D721Med (cell line): ENCODE measurements at places on chromosomes 6 and 20.

DNA sequence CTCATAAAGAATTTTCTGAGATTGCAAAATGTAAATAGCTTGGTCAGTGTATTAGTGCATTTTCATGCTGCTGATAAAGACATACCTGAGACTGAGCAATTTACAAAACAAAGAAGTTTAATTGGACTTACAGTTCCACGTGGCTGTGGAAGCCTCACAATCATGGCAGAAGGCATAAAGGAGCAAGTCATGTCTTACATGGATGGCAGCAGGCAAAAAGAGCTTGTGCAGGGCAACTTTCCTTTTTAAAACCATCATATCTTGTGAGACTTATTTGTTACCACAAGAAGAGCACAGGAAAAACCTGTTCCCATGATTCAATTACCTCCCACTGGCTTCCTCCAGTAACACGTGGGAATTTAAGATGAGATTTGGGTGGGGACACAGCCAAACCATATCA lies 112.7 kb upstream of the HDDC2 start:
- DNase-seq = no peak

DNA sequence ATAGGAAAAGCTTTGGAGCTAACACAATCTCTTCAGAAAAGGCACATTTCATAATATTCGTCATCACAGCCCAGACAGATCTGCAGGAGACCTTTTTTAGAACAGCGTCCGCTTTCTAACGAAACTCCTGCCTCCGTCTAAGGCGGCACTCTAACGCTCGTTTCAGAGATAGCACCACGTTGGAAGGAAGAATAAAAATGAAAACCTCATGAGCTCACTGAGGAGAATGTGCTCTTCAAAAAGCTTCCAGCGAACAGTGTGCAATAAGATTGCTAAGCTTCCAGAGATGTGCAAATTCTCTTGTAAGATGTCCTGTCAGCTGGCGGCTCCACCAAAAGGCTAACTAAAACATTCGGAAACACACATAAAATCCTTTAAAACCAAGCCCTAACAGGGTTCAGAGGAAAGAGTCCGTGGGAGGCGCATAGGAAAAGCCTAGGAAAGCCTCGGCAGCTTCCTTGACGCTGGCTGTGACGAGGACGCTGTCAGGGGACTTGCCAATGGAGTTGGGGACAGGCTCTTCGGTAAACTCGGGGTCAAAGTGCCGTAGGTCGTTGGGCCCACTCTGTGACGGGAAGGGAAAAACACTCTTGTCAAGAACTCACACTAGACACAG lies 117.6 kb upstream of the SLC2A12 start:
- DNase-seq = no peak

DNA sequence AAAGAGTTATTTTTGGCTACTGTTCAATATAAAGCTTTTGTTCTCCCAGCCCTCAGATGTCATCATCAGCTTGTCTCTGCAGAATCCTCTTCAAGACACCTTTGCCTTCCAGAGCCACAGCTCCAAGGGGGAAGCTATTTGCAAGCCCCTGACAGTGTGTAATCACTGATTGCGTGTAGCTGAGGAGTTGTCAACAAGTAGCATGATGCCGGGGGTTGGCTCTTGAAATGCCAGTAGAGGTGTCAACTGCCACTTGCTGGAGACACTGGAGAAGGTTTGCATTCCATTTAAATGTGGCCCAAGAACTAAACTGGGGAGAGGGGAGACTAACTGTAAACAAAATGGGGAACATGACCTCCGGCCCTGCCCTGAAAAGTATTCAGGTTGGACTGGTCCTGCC lies 44.3 kb upstream of the PDYN start:
- no peak for DNase-seq

DNA sequence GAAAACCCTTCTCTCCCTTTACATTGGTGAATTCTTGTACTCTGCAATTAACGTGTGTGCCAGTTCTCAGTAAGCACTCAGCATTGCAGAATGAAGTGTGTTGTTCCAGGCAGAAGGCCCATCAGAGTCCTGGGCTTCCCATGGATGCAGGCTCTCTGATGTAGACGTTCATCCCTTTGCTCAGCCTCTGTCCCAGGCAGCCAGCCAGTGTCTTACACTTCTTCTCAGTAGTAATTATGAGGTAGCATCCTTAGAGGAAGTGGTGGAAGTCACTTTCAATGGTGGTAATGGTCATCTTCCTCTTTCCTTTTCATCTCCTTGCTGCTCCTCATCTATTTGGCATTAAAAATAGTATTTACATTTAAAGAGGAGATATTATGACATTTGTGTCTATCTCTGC lies 66.7 kb upstream of the FYN start:
- no peak for DNase-seq

DNA sequence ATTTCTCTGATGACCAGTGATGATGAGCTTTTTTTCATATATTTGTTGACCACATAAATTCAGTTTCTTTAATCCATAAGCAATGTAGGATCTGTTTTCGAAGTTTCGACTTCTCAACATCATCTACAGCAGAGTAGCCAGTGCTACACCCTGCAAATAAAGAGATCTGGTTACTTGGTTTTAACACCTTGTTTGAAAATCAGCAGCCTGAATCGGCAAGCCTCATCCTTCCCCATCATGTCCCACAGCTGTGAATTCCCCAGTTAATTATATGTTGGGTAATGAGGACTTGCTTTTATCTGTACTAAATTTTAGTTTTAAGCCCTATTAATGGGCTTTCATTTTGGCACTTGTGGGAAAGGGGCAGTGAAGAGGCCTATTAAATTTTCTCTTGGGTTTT lies 80.6 kb downstream of the BMP2 start:
- DNase-seq = no peak

DNA sequence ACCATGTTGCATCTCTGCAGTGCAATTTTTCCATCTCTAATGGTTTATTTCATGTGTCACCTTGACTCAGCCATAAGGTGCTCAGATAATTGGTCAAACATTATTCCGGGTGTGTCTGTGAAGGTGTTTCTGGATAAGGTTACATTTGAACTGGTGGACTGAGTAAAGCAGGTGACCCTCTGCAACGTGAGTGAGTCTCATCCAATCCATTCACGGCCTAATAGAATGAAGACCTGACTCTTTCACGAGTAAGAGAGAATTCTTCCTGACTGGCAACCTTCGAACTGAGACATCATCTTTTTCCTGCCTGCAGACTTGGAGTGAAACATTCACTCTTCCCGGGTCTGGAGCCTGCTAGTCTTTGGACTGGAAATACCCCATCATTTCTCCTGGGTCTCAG lies 77.1 kb upstream of the SLC22A23 start:
- no peak for DNase-seq

- no peak for DNase-seq
Observed at GRCh38 chr20:34215711-34216381, 25.4 kb upstream of the ASIP start.

DNA sequence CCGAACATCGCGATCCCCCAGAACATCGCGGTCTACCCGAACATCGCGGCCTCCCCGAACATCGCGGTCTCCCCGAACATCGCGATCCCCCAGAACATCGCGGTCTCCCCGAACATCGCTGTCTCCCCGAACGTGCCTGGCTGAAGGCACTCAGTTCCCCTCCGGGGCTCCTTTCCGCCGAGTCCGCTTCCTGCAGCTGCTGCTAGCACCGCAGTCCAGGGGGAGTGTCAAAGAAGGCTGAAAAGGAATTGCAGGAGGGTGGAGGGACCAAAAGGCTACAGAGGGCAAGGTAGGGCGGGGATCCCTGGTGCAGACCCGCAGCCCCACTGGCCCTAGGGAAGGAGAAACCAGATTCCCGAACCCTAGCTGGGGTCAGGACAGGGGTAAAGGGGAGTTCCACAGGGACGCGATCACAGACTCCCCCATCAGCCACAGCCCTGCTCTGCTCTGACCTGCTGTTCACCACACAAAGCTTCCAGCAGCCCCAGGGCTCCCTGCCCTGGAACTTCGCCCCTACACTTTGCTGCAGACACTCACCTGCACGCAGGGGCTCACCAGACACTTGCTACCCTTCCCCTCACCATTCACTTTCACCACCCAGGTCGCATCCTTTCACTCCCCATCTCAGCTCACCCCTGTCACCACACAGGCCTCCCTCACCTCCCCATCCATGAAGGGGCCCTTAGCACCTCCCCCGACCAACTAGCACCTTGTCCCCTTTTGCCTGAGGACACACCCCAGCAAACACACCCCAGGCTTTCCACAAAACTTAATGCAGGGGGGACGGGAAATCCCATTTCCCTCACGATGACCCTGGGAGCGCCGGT lies 1.7 kb downstream of the ULBP1 start:
- no peak for DNase-seq

DNA sequence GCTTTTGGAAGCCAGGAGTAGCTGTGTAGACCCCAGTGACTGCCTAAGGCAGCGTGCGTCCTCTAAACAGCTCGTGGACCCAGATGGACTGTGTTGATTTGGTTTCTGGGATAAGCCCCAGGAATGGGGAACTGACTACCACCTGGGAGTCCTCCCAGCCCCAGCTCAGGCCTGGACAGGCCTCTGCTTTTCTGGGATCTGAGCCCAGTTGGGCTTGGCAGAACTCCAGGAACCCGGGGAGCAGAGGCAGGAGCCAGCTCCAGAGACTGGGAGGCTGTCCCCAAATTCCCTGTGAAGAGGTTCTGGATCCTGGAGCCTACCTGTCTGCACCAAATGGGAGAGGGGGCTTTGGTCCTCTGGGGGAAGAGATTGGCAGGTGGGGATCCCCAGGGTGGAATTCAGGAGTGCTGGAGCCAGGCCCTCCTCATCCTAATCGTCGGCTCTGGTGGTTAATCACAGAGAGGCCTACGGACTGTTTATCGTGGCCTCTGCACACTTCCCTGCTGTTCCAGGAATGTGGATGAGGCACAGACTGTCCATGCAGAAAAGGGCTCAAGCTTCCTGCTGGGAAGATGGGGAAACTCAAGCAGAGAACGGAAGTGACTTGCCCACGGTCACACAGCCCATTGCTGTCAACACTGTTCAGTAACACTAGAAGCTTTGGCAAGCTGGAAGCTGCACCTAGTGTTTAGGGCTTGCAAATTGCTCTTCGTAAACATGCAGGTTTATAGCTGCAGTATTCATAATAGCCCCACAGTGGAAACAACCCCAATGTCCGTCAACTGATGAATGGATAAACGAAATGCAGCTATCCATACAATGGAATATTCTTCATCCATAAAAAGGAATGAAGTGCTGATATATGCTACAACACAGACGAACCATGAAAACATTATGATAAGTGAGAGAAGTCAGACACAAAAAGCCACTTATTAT lies 100.6 kb downstream of the KCNB1 start:
- no peak for DNase-seq

- no peak for DNase-seq
Observed at GRCh38 chr20:16930656-16931055, 182.5 kb downstream of the OTOR start.
